ENCODE measurements at places on chromosomes 13 and 19.

GRCh38 chr13:110869805-110870706 is 44.8 kb downstream of the ANKRD10 start:
- no peak for DNase-seq

DNA sequence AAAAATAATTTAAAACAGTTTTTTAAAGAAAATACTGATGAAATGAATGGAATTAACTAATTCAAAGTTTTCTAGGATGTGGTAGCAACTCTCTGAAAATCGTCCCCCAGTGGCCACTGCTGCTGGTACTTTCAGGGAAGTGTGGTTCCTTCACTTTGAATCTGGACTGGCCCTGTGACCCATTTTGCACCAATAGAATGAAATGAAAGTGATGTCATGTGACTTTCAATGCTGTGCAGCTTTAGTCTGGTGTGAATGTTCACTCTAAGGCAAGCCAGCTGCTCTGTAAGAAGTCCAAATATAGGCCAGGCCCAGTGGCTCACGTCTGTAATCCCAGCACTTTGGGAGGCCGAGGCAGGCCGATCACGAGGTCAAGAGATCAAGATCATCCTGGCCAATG is 26.4 kb upstream of the HNRNPA1L2 start:
- DNase-seq, result no peak

DNA sequence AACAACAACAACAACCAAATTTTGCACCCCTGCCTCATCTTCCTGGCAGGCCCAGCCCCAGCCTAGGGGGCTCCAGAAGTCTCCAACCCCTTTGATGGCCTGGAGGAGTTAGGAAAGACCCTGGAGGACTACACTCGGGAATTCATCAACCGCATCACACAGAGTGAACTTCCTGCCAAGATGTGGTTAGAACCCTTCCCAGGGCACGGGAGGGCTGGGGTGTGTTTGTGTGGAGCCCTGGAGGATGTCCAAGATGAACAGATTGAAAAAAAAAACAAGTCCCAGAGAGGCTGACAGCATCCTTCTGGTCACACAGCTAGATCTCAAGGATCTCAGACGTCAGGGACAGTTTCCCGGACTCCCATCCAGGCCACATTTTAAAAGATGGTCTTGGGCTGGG is 13.3 kb downstream of the APOC1 start:
- DNase-seq, result no peak

- DNase-seq, result no peak
These were observed 168.5 kb upstream of the FREM2 start for GRCh38 chr13:38518328-38518727.

- DNase-seq, result no peak
These were observed 29.6 kb downstream of the PPP5C start for GRCh38 chr19:46376241-46377153.

DNA sequence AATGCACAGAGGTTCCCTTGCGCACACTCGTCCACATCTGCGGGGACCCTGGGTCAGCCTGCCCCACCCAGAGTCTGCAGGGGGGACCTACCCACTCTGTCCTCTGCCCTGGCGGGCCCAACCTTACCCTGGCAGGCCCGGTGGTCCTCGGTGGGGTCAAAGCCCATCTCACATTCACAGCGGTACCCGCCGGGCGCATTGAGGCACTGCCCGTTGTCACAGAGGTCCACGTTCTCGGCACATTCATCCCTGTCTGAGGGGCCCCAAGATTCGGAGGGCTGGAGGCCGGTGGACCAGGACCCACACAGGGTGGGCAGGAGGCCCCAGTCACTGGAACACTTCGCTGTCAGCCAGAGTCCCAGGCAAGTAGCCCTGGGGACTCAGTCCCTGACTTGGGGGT is 38.5 kb downstream of the FBN3 start:
- no peak for DNase-seq

GRCh38 chr19:679418-680286 is 3.5 kb downstream of the FSTL3 start:
- no peak for DNase-seq

GRCh38 chr19:11236324-11237301 is 2.8 kb upstream of the ANGPTL8 start:
- no peak for DNase-seq

DNA sequence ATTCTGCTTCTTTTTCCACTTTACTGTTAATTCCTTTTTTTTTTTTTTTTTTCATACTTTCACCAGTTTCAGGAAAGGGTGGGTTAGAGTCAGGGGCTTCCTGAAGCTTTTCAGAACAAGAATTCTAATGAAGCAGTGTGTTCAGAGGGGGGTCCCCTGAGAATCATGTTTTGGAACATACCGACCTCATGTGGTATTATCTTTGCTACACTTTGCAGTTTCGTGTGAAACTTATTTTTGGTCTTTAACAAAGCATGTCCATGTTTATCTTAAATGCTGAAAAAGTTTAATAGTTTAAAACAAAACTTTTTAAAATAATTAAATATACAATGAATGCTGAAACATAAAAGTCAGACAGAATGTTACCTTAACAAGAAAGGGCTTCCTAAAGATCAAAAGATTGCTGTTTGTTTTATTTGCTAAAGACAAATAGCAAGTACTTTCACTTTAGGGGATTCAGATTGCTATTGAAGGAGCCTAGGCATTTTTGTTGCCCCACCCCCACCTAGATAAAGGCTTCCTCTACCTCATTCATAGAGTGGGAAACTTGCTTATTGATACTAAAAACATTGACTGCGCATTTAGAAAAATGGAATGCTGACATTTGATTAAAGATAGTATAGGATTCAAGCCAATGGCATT is 21.1 kb upstream of the POMP start:
- no peak for DNase-seq

DNA sequence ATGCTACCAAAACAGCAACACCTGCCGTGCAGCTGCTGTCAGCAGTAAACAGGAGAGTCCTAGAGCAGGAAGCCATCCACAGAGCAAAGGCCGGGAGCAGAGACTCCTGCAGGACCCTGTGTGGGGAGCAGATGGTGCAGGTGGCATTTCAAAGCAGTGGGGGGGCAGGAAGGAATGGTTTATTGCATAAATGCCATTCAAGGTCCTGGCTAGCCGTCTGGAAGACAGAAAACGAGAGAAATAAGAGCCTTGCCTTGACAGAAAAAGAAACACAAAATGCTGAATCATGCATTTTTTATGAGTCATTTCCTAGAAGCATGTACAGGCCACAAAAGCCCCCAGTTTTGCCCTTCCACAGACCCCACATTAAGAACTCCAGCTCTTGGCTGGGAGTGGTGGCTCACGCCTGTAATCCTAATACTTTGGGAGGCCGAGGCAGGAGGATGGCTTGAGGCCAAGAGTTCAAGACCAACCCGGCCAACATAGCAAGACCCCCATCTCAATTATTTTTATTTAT is 5.4 kb downstream of the RSPH6A start:
- no peak for DNase-seq

- DNase-seq, result no peak
These were observed 18.7 kb downstream of the EFNA2 start for GRCh38 chr19:1304197-1304924.

DNA sequence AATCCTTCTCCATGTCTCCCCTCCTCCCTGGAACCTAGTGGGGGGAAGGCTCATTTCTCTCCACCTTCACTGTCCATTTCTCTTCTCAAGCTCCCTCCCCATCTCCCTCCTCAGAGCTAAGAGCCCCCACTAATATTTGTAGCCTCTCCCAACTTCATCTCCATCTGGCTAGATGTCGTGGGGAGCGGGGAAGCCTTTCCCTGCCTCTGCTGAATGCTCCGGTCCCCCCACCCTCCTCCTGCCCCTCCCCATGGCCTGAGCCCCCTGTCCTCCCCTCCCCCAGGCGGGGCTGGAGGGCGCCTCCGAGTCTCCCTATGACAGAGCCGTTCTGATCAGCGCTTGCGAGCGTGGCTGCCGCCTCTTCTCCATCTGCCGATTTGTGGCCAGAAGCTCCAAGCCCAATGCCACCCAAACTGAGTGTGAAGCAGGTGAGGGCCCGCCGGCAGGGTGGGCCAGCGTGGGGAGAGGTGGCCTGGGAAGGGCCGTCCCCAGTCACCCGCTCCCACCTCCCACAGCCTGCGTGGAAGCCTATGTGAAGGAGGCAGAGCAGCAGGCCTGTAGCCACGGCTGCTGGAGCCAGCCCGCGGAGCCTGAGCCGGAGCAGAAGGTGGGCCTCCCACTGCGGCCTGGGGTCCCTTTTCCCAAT is 1.0 kb downstream of the TMEM59L start:
- DNase-seq, result no peak

GRCh38 chr19:50476224-50476906 is at the start of the genes EMC10 and GARIN5A:
EMC10 (plus strand) TSS chr19:50476507; CDS start chr19:50476545, 38 bp downstream.
GARIN5A (minus strand) TSS chr19:50476848; CDS start chr19:50476388, 460 bp downstream.
- peak; percentile 92 for DNase-seq

GRCh38 chr13:24282256-24282655 is 27.1 kb upstream of the C1QTNF9 start:
- DNase-seq, result no peak

GRCh38 chr13:70784207-70784989 is 676.1 kb upstream of the KLHL1 start:
- no peak for DNase-seq

- DNase-seq, result no peak
These were observed 36.8 kb downstream of the TMTC4 start for GRCh38 chr13:100637796-100638195.

- DNase-seq, result no peak
These were observed 6.8 kb downstream of the TLE6 start for GRCh38 chr19:2984215-2984528.

GRCh38 chr19:39472746-39473442 is 7.7 kb upstream of the TIMM50 start:
- DNase-seq, result no peak

GRCh38 chr13:43360892-43361610 is 337.7 kb downstream of the DNAJC15 start:
- DNase-seq, result no peak

- DNase-seq, result no peak
These were observed 4.2 kb upstream of the GP6 start for GRCh38 chr19:55042344-55042678.

- peak; percentile 22 for DNase-seq
These were observed 9.8 kb upstream of the ZNF544 start for GRCh38 chr19:58218899-58219298.

Measured in stimulated activated CD4-positive, alpha-beta T cell treated with anti-CD3 and anti-CD28 coated beads, TNF-alpha, amount 100 ng/mL, for 48 hours (primary cell).